LNCaP clone FGC (cell line): ENCODE measurements at places on chromosomes 4 and X.
A peak's percentile ranks its signal among the peaks of the same experiment; 100 is the strongest.

DNA sequence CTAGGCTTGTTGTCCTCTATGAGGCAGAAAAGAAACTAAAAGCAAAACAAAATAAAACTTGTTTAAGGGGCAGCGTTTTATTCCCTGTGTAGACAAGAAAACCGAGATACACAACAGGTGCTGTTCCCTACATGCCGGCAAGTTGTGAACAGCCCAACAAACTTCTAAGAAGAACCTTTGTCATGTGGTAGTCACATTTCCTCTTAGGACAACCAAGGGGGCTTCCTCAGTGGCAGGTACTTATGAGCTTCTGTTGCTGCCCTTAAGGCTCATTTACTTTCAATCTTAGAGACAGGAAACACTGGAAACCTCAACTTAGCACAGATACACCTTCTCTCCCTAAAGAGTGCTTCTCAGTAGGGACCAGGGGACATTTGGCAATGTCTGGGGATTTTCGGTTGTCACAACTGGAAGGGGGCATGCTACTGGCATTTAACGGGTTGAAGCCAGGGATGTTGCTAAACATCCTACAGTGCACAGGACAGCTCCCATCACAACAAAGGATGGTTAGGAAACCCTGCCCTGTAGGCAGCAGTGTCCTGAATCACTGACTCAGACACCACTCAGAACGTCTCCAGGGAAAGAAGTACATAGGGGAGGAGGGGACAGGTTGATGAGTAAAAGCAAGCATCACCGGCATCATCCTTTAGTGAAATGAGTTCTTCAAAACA, 111.0 kb downstream of the ASB9 start:
- DNase-seq = no peak

DNA sequence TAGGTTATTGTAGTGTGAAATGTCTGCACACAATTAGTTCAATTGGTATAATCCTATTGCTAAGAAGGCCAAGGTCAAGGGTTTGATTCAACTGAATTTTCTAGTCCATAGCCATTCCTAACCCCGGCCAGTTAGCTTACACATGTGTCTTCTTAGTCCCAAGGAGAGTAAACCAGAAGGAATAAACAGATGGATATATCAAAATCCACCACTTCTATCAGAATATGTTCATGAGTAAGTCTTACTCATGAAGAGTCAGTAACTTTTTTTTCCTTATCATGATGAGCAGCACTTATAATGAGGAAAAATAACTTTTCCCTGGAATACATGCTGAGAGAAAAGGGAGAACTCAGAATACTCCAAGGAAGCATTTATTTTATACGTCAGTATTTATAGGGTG, 9.5 kb downstream of the HHIP start:
- no peak for DNase-seq

DNA sequence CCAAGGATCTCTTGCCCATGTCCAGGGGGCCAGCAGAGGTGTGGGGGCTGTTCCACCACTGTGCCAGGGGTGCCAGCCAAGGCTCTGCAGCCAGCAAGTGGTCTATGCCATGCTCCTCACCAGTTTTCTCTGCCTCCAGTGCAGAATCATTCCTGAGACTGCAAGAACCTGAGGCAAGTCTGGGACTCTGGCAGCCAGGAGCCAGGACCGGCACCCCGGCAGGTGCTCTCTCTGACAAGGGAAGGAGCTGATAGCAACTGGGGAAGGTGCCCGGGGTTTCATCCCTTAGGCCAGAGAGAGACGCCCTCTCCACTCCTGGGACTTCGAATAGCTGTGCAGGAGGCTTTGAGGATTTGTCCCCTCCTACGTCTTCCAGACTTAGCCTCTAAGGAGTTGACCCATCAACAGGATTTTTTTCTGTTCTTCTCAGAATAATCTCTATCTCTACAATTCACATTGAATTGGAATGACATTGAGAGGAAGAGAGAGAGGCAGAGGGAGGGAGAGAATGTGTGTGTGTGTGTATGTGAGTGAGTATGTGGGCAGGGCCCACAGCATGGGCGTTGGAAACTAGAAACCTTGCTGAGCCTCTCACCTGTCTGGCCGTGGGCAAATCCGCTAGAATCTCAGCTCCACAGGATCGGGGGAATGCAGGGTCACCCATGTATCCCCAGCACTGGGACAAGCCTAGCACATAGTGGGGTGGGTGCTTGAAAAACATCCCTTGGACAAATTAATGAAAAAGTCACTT, 74.5 kb upstream of the AFAP1 start:
- no peak for DNase-seq

- DNase-seq = no peak
Observed at GRCh38 chr4:135777361-135777760, 1575.8 kb upstream of the PABPC4L start.

DNA sequence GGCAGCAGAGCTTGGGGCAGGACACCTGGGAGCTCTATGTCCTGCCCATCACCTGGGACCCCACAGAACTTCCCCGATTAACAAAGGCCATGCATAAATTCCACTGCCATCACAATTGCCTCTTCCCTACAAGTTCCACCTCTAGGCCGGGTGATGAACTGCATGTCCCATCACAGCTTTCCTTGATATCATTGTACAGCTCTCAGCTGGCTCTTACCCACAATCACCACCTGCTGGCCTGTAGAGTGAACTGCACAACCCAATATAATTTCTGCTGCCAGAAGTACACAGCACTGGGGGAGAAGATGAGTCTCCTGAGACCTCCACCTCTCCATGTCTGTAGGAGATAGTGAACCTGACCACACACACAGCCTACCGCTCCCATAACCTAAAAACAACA, 285.0 kb upstream of the AADAT start:
- DNase-seq = peak; percentile 17

- no peak for DNase-seq
Observed at GRCh38 chrX:21700275-21700674, 42.1 kb upstream of the KLHL34 start.

DNA sequence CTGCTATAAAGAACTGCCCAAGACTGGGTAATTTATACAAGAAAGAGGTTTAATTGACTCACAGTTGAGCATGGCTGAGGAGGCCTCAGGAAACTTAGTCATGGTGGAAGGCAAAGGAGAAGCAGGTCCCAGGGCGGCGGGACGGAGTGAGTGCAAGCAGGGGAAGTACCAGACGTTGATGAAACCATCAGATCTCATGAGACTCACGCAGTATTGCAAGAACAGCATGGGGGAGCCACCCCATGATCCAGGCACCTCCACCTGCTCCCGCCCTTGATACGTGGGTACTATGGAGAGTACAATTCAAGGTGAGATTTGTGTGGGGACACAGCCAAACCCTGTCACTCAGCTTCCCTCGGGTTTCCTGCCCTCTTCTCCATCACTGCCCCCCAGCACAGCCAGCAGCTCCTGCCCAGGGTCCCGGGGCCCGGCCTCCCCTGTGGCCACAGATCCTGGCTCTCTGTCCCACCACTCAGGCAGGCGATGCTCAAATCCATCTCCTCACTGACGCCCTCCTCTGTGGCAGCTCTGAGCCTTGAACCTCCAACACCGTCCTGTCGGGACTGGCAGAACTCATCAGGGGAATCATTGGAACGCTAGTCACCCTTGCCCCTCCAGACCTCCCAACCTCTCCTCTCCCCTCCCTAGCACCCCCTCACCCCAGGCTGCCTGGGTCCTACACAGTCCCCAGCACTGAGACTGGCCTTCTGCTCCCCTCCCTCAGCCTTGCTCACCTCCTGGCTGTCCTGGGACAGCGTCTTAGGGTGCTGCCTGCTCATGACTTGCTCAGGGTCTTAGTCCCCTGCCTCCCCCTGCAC, 37.6 kb downstream of the FGFRL1 start:
- DNase-seq = no peak

DNA sequence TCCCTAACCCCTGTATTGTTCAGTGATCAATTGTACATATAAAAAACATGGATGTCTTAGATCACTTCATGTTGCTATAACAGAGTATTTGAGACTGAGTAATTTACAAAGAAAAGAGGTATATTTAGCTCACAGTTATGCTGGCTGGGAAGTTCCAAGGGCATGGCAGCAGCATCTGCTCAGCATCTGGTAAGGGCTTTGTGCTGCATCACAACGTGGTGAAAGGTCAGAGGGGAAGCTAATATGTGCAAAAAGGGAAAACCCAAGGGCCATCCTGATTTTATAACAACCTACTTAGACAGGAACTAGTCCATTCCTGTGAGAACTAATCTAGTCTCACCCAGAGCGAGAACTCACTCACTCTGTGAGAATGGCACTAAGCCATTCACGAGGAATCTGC, 128.2 kb upstream of the OTUD4 start:
- DNase-seq = no peak

GRCh38 chrX:145405012-145405411, 157.7 kb downstream of the SPANXN1 start:
- no peak for DNase-seq

DNA sequence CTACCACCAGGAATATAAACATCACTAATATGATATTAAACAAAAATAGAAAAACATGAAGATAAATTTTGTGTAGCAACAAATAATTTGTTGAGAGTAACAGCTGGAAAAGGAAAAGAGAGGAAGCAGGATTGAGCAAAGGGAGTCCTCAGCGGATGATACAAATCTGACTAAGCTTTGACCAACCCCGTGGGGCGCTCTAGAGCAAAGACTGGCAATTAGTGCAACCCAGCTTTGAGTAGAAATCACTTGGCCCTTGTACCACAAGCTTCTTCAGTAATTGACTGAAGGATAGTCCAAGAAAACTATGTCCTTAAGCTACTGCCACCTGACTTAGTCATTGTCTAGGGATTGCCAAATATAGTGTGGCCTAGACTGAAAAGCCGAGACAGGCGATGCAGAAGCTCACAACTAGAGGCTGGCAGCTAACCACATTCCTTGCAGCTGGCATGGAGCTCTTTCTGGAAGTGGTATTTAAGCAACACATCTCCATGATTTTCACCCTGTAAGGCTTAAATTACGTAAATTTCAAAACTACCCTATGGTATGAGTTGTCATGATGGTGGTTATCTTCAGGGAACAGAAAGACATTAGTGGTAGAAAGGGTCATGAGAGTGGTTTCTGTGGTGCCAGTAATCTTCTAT, 396.0 kb downstream of the PDGFC start:
- DNase-seq = no peak

- peak; percentile 50 for DNase-seq
Observed at GRCh38 chrX:131763674-131764073, 219.8 kb downstream of the OR13H1 start.

- no peak for DNase-seq
Observed at GRCh38 chrX:134294548-134294947, 57.6 kb downstream of the CCDC160 start.

GRCh38 chr4:139833151-139833910, 167.7 kb downstream of the MGST2 start:
- DNase-seq = no peak

- no peak for DNase-seq
Observed at GRCh38 chr4:28360681-28361080, 1500.0 kb downstream of the STIM2 start.

- DNase-seq = no peak
Observed at GRCh38 chrX:80174925-80175574, 160.5 kb downstream of the TBX22 start.

DNA sequence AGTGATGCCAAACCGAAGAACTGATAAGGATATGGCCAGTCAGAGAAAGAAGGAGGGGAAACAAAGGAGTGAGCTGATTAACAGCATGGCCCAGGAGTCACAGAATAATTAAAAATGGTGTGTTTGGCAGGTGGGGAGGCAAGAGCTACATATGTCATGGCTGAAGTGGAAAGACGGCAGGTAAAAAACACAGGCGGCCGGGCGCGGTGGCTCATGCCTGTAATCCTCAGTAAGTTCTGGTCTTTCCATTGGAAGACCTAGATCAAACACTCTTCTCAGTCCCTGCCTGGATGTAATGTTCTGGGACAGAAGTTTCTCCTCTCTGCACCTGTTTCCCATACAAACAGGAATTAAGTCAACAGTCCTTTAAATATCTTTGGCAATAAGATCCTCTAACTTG, 503.9 kb downstream of the STIM2 start:
- no peak for DNase-seq

DNA sequence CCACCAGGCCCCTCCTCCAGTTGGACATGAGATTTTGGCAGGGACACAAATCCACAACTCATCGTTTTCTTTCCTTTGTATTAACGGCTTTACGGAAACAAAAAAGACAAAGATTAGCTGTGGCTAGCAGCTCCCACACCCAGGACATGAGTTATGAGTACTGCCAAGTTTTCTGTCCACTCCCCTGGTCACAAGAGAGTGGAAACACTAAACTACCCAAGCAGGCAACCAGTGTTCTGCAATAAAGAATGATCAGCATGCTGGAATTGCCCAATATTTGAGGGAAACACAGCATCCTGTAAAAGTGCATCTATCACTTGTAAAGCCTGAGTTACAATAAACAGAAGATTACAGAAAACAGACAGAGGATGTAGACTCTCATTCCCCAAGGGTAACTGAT, 358.4 kb downstream of the NLGN4X start:
- no peak for DNase-seq

GRCh38 chr4:121112530-121112929, 40.2 kb upstream of the NDNF start:
- DNase-seq = no peak

GRCh38 chr4:108118505-108118904, 50.2 kb downstream of the LEF1 start:
- peak; percentile 76 for DNase-seq

- no peak for DNase-seq
Observed at GRCh38 chrX:85630901-85631300, 251.4 kb upstream of the POF1B start.

DNA sequence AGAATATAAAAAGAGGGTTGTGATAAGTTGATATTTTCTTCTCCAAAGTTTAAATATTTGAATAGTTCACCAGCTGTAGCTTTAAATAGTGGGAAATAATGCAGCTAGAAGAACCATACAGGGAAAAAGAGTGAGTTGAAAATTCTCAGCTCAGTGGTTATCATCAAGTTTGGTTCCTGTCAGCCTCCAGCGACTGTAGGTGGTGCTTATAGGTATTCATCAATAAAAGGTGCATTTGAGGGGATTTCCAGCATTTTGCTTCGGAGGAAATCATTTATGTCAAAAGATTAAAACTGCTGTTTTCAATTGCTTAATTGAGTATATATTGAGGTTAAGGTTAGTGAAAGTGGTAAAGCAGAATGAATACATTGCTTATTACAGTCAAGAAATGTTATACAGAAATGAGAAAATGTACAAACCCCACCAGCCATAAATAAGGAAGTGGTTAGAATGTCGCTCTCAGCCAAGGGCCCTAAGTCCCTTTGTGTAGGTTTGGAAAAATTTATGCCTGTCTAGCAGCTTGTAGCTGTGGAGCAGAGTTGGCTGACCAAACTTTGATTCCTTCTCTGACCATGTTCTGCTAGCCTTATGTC, 532.9 kb upstream of the FTHL17 start:
- DNase-seq = no peak

GRCh38 chr4:18844726-18845125, 823.2 kb upstream of the LCORL start:
- no peak for DNase-seq
